GM13976 (cell line): ENCODE measurements at places on chromosomes 12 and 14.
A peak's percentile ranks its signal among the peaks of the same experiment; 100 is the strongest.

DNA sequence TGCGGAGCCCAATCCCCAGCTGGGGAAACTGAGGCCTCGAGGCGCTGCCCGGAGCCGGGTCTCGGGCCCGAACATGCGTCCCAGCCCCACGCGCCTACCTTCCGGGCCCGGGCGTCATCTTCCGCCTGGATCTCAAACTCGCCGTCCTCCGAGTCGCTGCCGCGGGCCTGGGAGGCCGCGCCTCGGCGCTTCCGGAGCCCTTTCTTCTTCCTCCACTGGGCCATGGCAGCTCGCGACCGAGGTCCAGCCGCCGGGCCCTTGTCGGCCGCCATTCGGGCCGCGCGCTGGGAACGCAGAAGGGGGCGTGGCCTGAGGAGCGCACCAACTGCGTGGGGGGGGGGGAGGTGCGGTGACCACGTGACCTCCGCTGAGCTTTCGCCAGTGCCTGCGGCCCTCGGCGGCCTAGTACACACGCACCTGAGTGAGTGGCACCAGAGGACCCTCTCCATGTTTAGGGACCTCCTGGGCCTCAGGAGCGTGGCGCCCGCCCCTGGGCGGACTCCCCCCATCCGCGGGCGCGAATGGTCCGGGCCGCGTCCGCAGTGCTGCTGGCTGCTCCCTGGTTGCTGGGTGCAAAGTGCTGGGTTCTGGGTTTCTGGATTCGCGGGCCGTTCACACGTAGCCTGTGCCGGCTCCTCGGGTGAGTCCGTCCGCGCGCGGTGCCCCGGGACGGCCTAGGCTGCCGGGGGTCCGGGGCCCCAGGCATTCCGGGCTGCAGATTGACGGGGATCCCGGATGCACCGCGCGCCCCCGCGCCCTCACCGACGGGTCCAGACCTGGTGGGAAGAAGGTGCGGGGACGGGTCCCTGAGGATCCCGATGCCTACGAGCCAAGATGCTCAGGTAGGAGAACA lies at the start of the genes DDX54 and RITA1:
Gene DDX54, minus strand, starts transcription at position 299 of the 853 bp plus-strand sequence. Its CDS starts 27 bp downstream, at position 272.
Gene RITA1, plus strand, starts transcription at position 542 of the 853 bp plus-strand sequence. CDS start 1,026 bp downstream, outside the sequence.
- peak; percentile 84 for DNase-seq

- DNase-seq, result no peak
Measured at GRCh38 chr12:118560733-118561132, 184.4 kb downstream of the SUDS3 start.

DNA sequence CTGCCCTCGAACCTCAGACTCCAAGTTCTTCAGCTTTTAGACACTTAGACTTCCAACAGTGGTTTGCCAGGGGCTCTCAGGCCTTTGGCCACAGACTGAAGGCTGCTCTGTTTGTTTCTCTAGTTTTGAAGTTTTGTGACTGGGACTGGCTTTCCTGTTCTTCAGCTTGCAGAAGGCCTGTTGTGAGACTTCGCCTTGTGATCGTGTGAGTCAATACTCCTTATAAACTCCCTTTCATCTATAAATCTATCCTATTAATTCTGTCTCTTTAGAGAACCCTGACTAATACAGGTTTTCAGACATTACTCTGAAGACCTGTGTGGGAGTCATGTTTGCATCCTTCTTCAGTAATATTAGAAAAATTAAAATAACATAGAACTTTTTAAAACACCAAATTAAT lies 289.1 kb downstream of the RMST start:
- no peak for DNase-seq

DNA sequence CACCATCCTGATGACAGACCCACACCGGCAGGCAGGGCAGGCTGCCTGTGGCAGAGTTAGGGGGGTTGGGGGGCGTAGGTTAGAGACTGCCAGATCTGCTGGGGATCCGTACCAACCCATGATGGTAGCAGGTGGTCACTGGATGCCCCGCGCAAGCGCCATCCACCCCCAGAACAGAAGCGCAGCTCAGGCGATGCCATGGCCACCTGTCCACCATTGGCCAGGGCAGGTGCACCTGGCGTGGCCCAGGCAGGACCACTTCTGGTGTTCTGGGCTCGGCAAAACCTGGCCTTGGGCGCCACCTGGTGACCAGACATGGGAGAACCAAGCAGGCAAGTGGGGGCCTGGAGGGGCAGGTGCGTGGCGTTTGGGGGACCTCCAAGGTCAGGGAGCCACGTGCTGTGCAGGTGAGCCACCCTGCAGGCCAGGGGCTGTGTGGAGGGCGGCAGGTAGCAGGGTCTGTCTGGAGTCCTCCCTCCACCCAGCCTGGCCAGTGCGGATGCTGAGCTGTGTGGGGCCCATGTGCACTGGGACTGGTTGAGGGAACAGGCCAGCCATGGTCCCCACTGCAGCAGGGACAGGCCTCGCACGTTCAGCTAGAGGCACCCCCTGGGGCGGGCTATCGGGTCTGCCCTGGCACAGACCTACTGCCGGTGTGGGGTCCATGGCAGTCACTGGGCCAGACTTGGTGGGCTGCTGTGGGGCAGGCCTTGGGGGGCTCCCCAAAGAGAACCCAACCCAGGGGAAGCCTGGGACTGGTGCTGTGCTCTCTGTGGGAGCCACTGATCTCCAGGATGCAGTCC lies 15.6 kb downstream of the BAG5 start:
- DNase-seq, result peak; percentile 95

DNA sequence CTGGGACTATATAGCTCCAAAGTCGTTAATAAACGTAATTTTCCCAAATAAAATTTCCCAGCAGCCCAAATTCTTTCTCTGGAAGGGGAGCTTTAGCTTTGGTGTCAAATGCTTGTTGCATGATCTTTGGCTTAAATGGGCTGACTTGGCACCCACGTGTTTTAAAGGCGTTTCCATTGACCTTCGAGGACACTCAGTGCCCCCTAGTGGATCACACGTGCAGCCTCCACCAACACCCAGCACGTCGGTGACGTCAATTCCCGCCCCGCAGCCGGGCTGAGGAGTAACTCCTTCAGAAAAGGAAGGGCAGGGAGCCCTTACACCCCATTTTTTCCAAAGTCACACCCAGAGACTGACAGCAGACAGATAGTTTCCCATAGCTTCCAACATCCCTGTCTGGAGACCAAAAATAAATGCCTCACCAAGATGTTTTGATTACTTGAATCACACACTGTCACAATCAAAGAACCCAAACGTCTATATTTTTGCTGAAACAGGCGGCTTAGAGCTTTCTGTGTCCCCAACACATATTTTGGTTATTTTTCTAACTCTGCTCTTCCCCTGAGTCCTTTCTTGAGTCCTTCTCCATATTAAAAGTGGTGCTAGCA lies 707.9 kb downstream of the AACS start:
- peak; percentile 33 for DNase-seq

- DNase-seq, result peak; percentile 5
Measured at GRCh38 chr14:94388384-94389103, at the start of gene SERPINA1. SERPINA1 (minus strand) TSS chr14:94388602; CDS start chr14:94383237, 5,365 bp downstream.

DNA sequence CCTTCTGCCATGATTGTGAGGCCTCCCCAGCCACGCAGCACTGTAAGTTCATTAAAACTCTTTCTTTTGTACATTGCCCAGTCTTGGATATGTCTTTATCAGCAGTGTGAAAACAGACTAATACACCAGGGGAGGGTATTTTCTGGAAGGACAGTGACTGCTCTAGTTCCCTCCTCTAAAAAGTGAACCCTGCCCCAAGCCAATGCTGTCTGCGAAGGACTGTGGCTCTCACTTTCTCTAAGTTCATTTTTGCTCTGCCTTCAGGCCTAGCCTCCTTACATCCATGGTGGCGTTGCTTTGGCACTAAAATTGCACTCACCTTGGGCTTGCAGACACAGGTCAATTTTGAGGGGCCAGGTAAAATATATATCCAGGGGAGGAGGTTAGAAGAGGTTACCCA lies 323.0 kb downstream of the VRK1 start:
- DNase-seq, result no peak

DNA sequence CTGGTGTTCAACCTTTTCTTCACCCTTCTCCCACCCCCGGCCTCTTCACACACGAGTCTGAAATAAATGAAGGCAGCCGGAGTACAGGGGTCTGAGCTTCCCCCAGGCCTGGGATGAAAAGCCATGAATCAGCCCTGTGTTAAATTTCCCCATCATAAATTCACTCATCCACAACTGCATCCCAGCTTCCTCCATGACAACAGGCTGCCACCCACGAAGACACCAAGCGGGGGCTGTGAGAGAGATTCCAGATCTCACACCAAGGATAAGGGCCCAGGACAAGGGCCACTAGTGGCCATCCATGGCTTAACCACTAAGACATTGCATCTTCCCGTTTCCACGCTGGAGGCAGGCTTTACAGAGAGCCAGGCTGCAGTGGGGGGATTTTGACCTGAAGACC lies 93.9 kb upstream of the NCOR2 start:
- DNase-seq, result no peak

- DNase-seq, result no peak
Measured at GRCh38 chr12:77045183-77045582, 20.2 kb downstream of the E2F7 start.

GRCh38 chr12:30823764-30824163 lies 69.0 kb upstream of the CAPRIN2 start:
- DNase-seq, result no peak

DNA sequence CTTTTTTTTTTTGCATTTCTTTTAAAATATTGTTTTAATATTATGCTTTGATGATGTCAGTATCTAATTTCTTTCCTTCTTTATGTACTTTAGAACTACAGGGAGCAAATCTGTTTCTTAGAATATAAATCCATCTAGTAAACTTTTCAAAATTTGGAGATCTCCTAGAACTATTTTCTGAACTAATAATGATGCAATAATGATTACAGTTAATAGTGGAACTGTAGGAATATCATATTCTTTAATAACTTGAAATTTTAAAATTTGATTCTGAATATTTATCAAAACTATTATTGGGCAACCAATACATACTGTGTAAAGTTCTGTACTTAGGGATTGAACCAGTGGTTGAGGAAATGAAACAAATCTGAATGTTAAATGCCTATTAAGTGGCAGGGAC lies 23.1 kb upstream of the PMCH start:
- no peak for DNase-seq

GRCh38 chr12:5027046-5027821 lies 16.4 kb upstream of the KCNA5 start:
- no peak for DNase-seq

GRCh38 chr14:21192875-21193535 lies 37.1 kb upstream of the OR5AU1 start:
- no peak for DNase-seq

DNA sequence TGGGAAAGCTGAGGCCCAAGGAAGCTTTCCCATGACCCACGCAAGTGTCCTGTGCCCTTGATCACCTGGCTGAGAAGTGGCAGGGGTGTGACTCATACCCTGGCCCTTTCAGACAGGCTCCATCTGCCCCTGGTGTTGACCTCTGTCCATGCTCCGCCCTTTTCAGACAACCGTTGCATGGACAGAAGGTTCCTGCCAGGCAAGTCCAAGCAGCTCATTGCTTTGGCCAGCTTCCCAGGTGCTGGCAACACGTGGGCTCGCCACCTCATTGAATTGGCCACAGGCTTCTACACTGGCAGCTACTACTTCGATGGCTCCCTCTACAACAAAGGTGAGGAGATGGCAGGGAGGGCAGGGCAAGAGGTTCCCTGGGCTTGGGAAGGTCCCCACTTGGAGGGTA lies 103.5 kb downstream of the WSCD2 start:
- DNase-seq, result no peak

GRCh38 chr14:67373347-67373746 lies 13.2 kb downstream of the EIF2S1 start:
- peak; percentile 28 for DNase-seq

GRCh38 chr12:68932128-68932960 lies 627 bp downstream of the CPM start:
- peak; percentile 41 for DNase-seq

DNA sequence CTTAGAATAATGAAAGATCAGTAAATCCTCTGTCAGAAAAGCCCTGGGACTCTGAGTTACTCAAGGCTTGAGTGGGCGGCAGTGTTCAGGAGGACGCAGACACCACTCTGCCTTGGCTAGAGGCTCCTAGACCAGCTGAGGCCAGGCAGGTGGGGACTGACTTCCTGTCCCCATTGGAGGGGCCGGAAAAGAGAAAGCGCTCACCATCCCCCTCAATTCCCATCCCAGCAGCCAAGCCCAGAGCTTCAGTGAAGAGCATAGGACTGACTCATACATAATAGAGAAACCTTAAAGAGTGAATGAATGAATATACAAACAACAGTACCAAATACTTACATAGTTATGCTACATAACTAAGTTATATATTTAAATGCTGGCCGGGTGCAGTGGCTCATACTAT lies 62.0 kb downstream of the PLEKHG7 start:
- DNase-seq, result no peak

DNA sequence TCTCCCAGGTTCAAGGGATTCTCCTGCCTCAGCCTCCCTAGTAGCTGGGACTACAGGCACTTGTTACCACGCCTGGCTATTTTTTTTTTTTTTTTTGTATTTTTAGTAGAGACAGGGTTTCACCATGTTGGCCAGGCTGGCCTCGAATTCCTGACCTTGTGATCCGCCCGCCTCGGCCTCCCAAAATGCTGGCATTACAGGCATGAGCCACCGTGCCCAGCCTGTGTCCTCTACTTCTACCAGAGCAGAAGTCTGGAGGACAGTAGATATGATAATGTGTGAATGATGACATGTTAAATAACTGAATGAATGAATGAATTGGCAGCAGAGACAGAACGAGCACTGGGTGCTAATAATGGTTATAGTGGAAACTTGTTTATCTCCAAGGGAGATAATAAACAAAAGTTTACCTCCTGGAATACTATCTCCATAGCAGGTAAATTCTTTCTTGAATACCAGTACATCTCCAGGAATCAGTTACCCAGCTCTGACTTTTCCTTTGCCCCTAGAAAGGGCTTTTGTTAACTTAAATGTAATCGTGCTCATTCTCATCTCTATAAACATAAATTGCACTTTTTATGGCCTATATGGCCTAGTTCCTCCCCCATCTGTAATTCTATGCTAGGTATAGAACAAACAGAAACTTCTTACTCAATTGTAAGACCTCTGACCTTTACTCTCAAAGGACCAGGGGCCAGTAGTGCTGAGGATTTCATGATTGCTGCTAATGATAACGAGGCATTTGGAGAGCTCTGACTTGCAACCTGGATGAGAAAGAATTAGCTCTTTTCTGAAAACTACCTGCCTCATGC lies 7.2 kb upstream of the LGALS3 start:
- DNase-seq, result no peak

DNA sequence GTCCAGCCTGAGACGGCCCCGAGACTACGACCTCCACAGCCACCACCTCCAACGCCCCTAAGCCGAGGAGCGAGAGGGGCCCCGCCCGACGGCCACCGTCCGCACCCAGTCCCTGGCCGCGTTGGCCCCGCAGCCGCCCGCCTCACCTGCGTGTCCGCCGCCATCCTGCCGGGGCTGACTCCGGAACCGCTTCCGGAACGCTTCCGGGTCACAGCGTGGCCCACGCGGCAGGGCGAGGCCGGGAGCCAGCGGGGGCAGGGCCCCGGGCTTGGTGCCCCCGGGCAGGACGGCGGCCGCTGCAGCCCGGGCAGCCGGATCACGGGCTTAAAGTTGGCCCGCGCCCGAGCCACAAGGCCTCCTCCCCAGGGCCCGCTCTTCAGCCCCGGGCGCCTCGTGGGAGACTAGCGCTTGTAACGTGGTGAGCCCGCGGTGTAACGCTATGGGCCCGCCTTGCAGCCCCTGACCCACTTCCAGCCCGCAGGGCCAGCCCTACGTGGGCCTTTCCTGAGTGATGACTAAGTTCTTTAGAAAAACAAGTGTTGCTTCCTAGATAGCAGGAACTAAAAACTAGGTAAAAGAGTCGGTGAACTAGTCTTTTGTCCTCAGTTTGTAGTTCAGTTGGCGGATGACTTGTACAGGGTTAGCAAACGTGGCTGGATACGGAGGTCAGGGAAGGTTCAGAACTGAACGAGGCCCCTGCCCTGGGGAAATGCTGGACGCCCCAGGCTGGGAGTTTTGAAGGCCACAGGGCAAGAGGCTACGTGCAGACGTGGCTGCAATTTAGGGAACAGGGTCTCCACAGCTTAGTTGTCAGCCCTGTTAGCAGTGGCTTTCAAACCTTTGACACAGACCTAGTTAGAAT lies at the start of gene GCN1:
Gene GCN1, minus strand, starts transcription at position 182 of the 862 bp plus-strand sequence. Its CDS starts 18 bp downstream, at position 164.
- DNase-seq, result peak; percentile 91
